ENCODE measurements at places on chromosomes 13 and 19. TPM values are rescaled to one million over a fixed set of nuclear protein-coding genes. Genes with fewer than 3 reads are reported as not detected.

GRCh38 chr19:995051-995827 is 5.0 kb upstream of the GRIN3B start:
- no peak overlapping the region for H3K4me3 ChIP-seq
- peaks cover 4% of the 10 kb centered on the region for H3K36me3 ChIP-seq
- no peak overlapping the region for H3K27ac ChIP-seq
- H3K27me3 ChIP-seq: no peaks in the 10 kb centered on the region

DNA sequence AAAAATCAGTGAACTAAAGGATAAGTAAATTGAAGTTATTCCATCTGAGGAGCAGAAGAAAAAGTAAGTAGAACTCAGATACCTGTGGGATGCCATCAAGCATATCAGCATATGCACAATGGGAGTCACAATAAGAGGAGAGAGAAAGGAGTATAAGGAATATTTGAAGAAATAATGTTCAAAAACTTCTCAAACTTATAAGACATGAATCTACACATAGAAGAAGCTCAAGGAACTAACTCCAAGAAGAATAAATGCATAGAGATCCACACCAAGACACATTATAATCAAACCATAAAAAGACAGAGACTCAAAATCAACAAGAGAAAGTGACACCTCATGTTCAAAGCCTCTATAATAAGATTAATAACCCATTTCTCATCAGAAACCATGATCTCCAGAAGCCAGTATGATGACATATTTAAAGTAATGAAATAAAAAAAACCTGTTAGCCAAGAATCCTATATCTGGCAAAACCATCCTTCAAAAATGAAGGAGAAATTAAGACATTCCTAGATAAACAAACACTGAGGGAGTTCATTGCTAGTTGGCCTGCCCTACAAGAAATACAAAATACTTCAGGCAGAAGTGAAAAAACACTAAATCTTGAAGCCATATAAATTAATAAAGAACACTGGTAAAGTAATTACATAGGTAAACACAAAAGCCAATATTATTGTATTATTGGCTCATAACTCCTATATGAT is 3.8 kb upstream of the ZNF233 start:
- no peaks in the 10 kb centered on the region for H3K27me3 ChIP-seq
- H3K4me1 ChIP-seq: no peaks in the 10 kb centered on the region
- H3K4me3 ChIP-seq: no peak overlapping the region
- no peaks in the 10 kb centered on the region for H3K36me3 ChIP-seq

GRCh38 chr19:30001791-30002190 is 59.8 kb downstream of the URI1 start:
- H3K27me3 ChIP-seq: no peaks in the 10 kb centered on the region
- DNase-seq: no peak
- no peaks in the 10 kb centered on the region for H3K36me3 ChIP-seq
- no peak overlapping the region for H3K4me3 ChIP-seq
- no peak overlapping the region for H3K27ac ChIP-seq

GRCh38 chr13:113970810-113971470 is 2.9 kb downstream of the C13orf46 start:
- DNase-seq: no peak
- H3K27me3 ChIP-seq: no peaks in the 10 kb centered on the region
- no peak overlapping the region for H3K4me3 ChIP-seq
- no peak overlapping the region for H3K27ac ChIP-seq
- H3K4me1 ChIP-seq: no peaks in the 10 kb centered on the region

- DNase-seq: no peak
- H3K27me3 ChIP-seq: no peaks in the 10 kb centered on the region
- no peak overlapping the region for H3K4me3 ChIP-seq
- H3K36me3 ChIP-seq: no peaks in the 10 kb centered on the region
- H3K4me1 ChIP-seq: no peaks in the 10 kb centered on the region
- no peak overlapping the region for H3K27ac ChIP-seq
Observed at GRCh38 chr19:33219261-33219815, 6.3 kb downstream of the SLC7A10 start.

DNA sequence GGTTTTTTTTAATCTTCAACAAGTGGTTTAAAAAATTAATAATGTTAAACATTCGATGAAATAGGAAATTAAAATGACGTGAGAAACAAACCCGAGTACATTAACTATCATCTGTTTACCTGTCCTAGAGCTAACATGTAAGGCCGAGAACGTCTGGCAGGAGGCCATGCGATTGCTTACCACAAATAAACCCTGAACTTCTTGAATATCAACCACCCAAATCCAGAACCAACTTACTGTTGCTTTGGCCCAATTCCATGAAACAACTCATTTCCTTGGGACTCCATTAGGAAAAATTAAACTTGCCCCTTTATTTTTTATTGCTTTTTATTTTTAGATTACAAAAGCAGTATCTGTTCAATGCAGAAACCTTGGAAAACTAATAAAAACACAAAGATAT is 228.9 kb upstream of the IRS2 start:
- H3K27me3 ChIP-seq: no peaks in the 10 kb centered on the region
- no peaks in the 10 kb centered on the region for H3K4me1 ChIP-seq
- DNase-seq: no peak

GRCh38 chr13:36131222-36131930 is at the start of gene DCLK1:
Gene DCLK1 (minus strand): TSS chr13:36131382.
- H3K4me1 ChIP-seq: no peaks in the 10 kb centered on the region
- H3K27ac ChIP-seq: no peak within 1 kb of the TSS
- H3K27me3 ChIP-seq: peaks cover 3% of the 10 kb centered on the region

GRCh38 chr19:7492142-7492541 is 3.3 kb upstream of the PEX11G start:
- H3K4me1 ChIP-seq: no peaks in the 10 kb centered on the region
- no peak overlapping the region for H3K27ac ChIP-seq
- H3K27me3 ChIP-seq: no peaks in the 10 kb centered on the region
- H3K36me3 ChIP-seq: no peaks in the 10 kb centered on the region

Gene IGFL1
- total RNA-seq: not detected

Gene ACTMAP
- total RNA-seq: 26.2 TPM

Gene WDR87
- total RNA-seq: not detected

Gene PSG1
- not detected for total RNA-seq
